ENCODE measurements at places on chromosomes 4 and X.

DNA sequence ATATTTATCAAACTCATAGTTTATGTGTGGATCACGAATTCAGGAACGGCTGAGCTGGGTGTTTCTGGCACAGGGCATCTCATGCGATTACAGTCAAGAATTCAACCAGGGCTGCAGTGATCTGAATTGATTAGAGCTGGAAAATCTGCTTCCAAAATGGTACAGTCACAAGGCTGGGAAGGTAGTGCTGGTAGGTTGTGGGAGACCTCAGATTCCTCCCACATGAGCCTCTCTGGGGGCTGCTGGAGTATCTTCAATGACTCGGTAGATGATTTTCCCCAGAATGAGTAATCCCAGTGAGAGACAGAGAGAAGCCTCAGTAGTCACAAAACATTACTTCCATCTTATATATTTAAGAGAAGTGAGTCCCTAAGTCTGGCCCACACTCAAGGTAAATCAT, 36.2 kb upstream of the PRDX4 start:
- no peak for DNase-seq

- DNase-seq: no peak
Measured at GRCh38 chr4:93018243-93018642, 714.5 kb downstream of the GRID2 start.

DNA sequence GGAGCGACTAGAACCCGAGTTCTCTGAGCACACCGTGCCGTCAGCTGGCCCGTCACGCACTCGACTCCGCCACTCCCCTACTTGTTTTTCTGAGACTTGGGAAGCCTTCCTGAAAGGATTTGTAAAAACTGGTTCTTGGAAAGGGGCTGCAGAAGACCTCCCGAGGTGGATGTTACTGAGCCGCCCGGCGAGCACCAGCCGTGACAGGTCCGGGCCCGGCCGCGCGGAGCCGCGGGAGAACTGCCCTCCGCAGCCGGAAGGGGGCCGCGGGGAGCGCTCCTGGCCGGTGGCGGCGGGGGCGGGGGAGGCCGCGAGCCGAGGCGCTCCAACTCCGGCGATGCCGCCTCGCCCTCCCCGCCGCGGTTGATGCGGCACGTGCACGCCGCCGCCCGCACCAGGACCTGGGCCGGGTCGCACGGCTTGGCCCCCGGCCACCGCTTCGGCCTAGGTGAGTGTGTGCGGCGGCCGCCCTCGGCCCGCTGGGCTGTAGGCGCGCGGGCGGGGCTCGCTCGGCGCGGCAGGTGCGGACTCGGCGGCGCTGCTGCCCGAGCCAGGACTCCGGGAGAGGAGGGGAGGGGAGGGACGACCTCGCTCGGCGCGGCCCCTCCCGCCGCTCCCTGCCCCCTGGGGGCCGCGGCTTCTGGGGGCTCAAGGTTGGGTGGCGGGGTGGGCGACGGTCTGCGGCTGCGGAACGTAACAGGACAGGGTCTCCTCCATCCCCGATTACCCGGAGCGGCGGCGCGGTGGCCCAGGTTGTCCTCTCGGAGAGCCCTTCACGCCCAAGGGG, 1.7 kb downstream of the SPRY1 start:
- DNase-seq: peak; percentile 33

DNA sequence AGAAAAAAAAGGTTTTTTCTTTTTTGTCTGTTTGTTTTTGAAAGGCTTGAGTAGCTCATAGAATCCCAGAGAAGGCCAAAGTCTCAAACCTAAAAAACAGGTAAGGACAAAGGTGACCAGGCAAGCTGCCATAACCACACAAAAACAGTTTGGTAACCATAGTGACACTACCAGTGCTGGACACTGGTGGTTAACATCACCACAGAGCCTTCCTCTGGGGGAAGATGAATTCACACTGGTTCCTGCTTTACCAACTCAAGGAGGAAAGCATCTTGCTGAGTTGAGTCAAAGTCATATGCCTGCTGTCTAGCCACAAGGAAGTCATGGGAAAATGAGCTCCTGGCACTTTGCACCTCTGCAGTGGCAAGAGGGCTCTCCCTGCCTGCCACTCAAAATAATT, 32.5 kb downstream of the IDS start:
- DNase-seq: no peak

DNA sequence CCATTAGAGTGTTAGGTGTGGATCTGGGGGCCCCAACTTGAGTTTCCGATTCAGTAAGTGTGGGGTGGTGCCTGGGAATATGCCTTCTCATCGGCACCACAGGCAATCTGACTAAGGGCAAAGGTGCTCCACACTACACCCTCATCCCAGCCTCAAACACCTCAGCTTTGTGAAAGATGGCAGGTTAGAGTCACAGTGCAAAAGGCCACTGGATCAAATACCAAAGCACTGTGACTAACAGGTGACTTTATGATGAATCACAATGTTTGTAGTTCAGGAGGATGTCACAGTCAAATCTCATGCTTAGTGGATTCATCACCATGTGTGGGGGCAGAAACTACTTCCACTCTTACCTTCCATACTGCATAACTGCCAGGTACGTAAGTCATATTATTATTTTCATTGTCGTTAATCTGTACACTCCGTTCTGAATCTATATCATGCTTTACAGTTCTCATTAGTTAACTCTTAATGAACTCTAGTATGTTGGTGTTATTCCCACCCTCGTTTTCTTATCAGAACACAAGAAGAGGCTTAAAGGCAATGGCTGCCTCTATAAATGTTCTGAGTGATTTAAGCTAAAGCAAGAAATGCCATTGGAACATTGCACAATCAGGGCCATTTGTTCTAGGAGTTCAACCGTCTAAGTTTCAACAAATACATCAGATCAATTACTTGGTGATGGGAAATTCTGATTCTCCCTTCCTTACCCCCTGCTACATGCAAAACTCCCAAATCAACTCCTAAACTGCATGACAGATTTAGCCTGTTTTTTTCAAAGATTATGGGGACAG, 50.2 kb downstream of the PRKG2 start:
- no peak for DNase-seq

- no peak for DNase-seq
Measured at GRCh38 chr4:160810941-160811340, 1352.9 kb downstream of the FSTL5 start.

GRCh38 chr4:80011636-80012236, 61.3 kb downstream of the ANTXR2 start:
- no peak for DNase-seq

GRCh38 chrX:140664939-140665338, 44.6 kb upstream of the LINC00632 start:
- DNase-seq: no peak

DNA sequence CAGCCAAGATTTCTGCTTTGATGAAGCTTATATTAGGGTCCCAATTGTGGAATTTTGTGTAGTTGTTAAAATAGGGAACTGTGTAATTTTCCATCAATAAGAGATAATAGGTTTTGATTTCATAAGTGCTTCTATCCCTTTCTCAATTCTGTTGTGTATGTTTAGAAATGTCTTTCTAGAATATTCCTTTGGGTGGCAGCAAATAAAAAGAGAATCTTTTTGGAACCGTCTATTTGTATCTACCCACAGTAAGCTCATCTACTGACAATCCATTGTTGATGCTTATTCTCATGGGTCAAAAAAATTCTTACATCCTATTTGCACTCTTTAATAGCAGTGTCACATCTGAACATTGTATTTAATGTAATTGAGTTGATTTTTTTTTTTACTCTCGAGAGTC, 61.7 kb downstream of the TMA16 start:
- DNase-seq: no peak

GRCh38 chr4:166981847-166982246, 252.4 kb downstream of the SPOCK3 start:
- DNase-seq: no peak

DNA sequence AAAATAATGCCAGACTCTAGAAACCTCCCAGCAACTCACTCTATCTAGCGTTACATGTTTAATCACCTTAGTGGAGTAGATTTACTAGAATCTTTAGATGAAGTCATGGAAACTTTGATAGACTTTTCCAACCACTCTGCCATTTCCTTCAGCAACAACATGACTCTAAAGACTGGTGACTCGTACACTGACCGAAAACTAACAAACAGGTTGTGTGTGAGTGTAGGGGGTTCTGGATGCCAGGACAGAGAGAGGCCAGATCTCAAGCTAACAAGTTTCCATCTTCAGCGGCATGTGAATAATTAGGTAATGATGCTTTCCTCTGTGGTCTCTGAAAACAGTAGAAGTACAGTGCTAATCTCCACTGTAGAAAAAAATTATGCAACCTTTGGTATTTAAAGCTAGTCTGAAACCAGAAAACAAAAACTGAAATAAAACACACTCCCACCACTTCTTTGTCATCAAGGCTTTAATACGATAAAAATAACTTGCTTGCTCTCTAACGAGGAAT, 286.4 kb downstream of the PRDM5 start:
- DNase-seq: no peak

GRCh38 chr4:123785538-123785937, 388.9 kb downstream of the SPRY1 start:
- no peak for DNase-seq

GRCh38 chr4:2860391-2861348, 17.0 kb downstream of the ADD1 start:
- DNase-seq: no peak

GRCh38 chrX:87409113-87409841, 108.3 kb upstream of the KLHL4 start:
- no peak for DNase-seq

- peak; percentile 58 for DNase-seq
Measured at GRCh38 chr4:6688879-6689505, 4.7 kb upstream of the S100P start.

DNA sequence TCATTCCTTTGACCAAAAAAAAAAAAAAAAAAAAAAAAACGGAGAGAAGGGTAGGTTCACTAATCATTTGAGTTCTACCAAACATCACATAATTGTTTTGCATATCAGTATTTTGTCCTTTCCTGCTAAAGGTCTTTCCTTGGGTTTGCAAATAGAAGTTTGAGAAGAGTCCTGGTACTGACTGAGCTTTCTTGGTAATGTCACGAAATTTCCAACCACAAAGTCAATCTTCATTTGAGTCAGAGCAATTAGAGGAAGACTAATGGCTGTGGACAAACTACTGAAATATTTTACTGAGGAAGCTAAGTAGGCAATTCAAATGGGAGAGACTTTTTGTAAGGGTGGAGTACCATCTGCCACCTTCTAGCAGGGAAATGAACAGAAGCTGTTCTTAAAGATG, 21.7 kb upstream of the CD40LG start:
- DNase-seq: no peak

DNA sequence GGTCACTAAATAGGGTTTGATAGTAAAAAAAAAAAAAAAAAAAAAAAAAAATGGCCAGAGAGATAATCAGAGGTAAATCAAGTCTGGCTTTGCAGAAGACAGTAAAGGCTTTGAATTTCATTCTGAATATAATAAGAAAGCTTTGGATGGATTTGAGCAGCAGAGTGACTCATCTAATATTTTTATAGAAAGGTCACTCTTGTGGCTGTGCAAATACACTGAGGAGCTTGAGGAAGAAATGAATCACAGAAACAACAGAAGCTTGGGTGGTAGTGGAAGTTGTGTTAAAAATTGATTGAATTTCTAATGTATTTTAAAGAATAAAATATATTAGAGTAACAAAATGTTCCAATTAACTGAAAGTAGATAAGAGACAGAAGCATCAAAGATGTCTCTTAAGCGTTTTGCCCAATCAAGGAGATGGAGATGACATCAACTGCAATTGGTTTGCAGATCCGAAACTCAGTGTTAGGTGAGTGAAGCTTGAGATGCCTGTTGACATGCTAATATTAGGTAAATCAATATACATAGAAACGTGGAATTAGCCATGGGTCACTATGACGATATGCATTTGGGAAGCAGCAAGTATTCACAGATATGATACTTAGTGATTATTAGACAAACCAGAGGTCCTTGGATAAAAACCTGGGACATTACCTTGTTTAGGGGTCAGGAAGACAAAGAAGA, 280.5 kb downstream of the GPM6A start:
- DNase-seq: no peak

- no peak for DNase-seq
Measured at GRCh38 chr4:87620491-87620890, 12.2 kb downstream of the DSPP start.

GRCh38 chr4:7719354-7720174, 220.1 kb downstream of the AFAP1 start:
- peak; percentile 67 for DNase-seq

GRCh38 chr4:147980586-147980985, 248.7 kb downstream of the ARHGAP10 start:
- DNase-seq: no peak

DNA sequence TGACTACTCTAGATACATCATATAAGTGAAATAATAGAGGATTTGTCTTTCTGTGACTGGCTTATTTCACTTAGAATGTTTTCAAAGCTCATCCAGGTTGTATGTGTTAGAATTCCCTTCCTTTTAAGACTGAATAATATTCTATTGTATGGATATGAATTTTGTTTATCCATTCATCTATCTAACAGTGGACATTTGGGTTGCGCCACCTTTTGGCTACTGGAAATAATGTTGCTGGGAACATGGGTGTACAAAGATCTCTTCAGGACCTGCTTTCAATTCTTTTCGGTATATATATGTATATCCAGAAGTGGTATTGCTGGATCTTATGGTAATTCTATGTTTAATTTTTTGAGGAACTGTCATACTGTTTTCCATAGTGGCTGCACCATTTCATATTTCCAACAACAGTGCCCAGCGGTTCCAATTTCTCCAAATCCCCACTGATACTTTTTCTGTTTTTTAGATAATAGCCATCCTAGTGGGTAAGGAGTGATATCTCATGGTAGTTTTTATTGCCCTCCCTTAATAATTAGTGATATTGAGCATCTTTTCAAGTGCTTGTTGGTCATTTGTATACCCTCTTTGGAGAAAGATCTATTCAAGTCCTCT, 3.4 kb upstream of the SCD5 start:
- no peak for DNase-seq

DNA sequence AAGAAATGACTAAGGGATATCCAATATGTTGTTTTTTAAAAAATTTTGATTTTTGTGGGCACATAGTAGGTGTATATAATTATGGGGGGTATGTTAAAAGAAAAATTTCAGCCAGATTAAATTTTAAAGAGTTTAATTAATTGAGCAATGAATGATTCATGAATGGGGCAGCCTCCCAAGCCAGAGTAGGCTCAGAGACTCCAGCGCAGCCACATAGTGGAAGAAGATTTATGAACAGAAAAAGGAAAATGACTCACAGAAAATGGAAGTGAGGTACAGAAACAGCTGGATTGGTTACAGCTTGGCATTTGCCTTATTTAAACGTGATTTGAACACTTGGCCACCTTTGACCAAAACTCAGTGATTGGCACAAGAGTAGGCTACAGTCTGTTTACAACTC, 91.7 kb downstream of the SPATA18 start:
- no peak for DNase-seq

DNA sequence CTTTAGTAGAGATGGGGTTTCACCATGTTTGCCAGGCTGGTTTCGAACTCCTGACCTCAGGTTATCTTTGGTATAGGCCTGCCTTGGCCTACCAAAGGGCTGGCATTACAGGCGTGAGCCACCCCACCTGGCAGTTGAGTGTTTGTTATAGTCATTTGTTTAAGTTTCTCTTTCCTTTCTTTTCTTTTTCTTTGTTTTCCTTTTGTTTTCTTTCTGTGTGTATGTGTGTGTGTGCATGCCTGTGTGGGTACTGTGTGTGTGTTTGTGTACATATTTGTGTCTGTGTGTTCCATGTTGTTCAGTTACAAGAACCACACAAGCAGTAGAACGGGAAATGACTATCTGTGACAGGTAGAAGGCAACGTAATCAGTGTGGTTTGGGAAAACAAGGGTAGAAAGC, 624.9 kb downstream of the FSTL5 start:
- no peak for DNase-seq

GRCh38 chrX:265502-265901, 15.7 kb upstream of the PLCXD1 start:
- no peak for DNase-seq

- DNase-seq: no peak
Measured at GRCh38 chr4:6657242-6658208, 17.0 kb downstream of the MRFAP1 start.

- no peak for DNase-seq
Measured at GRCh38 chr4:162839814-162840213, 326.9 kb downstream of the NAF1 start.

All from activated CD4-positive, alpha-beta T cell treated with anti-CD3 and anti-CD28 coated beads for 24 hours (primary cell).